ENCODE measurements at places on chromosomes 5 and 9.

- no peak for DNase-seq
Measured at GRCh38 chr5:34582371-34582770, 73.8 kb upstream of the RAI14 start.

DNA sequence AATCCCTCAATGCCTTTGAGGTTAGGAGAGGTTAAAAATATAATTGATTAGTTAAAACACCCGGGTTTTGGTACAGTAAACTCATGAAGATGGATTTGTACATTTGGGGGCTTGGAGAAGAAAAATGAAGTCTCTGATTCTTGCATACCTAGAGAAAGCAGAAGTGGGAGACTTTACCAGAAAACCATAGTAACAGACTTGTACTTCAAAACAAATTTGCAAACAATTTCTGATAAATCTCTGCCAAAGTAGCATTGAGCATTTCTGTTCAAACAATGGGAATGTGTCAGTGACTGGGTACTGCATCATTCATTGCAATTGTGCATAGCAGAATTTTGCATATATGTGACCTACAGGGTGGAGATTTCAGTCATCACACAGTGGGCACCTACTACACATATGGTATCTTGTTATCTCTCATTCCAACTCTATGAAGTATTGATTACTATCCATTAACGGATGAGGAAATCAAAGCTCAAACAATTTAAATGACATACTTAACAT is 256.9 kb downstream of the PLK2 start:
- no peak for DNase-seq

GRCh38 chr5:170579601-170580000 is 75.8 kb downstream of the KCNIP1 start:
- no peak for DNase-seq

DNA sequence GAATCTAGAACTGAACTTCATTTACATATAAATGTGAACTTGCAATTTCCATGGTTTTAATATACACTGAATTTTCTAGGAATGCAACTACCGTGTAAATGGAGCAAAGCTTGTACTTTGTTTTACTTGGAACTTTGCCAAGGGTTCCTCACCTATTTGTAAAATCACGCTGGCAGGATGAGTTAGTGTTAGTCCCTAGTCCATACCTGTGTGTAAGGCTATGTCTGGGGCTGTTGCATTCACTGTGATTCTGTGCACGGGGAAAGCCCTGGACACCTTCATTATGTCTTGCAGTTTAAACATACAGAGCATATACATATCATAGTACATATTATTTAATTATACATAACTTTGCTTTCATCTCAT is 119.9 kb downstream of the PAX5 start:
- no peak for DNase-seq

Data from SW480 (cell line).